ENCODE measurements at places on chromosomes 2 and 18.

DNA sequence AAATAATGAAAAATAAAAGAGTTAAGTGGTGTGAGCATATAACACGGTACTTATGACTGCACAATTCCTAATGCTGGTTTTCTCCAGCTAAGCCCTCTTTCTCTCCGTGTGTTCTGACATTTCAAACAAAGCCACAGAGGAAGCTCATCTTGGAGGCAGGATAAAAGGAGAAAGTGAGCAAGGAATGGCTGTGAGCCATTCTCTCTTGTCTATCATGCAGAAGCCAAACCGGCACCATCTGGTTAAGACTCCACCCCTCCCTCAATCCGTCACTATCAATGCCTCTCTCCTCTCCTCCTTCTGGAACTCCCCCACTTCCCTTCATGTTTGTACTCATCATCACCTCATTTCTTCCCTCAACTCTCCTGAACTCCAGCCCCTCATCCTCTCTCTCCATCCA lies 210.4 kb downstream of the TMEM163 start:
- ATAC-seq: no peak

DNA sequence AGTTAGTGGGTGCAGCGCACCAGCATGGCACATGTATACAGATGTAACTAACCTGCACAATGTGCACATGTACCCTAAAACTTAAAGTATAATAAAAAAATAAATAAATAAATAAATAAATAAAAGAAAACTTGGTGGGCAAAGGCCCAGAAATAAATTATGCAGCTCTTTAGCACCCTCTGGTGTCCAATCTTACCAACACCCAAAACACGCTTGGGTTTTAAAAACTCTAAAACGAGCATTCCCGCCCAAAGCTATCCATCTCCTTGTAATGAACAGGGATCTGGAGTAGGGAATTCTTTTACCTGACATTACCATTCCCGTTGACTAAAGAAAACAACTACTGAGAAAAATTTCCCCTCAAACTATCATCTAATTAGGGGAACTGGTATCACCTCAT lies 2005.9 kb upstream of the CELF4 start:
- no peak for ATAC-seq

DNA sequence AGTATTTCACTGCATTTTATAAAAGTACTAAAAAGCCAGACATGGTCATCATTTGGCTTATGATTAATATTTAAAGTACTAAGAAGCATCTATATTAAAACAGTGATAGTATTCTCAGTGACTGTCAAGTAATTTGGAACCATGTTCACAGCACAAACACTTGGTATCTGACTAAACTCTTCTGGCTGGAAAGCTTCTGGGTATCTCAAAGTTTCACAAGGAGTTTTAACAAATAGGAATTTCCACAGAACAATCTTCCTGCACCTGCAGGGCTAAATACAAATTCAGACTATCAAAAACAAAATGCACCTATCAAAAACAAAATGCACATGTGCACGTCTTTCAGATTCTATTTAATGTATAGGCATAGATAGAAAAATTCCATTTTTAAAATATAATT lies 158.8 kb downstream of the L3MBTL4 start:
- ATAC-seq: no peak

- ATAC-seq: no peak
Measured at GRCh38 chr18:79682894-79683625, 3.5 kb downstream of the CTDP1 start.

DNA sequence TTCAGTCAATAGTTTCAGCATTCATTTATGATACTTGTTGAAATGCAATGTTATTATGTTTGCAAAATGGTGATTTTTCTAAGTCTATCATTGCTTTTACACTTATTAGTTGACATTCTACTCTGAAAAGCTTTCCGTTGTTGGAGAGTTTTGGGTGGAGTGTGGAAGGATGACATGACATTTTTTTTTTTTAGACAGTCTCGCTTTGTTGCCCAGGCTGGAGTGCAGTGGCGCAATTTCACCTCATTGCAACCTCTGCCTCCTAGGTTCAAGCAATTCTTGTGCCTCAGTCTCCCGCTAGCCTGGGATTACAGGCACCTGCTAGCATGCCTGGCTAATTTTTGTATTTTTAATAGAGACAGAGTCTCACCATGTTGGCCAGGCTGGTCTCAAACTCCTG lies 29.8 kb downstream of the PIKFYVE start:
- ATAC-seq: no peak
